ENCODE measurements at places on chromosomes 13 and 19.

- DNase-seq, result no peak
These were observed 4.8 kb downstream of the B3GLCT start for GRCh38 chr13:31204592-31204991.

DNA sequence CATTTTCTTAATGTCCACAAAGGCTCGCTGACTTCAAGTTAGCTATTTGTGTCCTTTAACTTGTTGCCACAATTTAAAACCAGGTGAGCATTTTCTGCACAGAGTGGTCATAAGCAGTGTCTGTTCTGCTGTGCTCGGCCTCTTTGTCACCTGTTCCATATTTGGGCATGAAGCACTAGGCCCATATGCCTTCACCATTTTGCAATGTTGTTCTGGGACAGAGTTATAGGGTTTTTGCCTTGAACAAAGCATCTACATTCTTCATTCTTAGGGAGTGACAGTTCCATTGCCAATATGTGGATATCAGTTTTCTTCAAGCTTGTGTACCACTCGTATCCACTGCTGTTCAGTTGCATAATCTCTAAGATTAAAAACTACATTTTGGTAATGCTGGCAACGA, 56.1 kb downstream of the LRCH1 start:
- no peak for DNase-seq

GRCh38 chr19:7267792-7268704, 26.2 kb downstream of the INSR start:
- DNase-seq, result no peak

GRCh38 chr13:41944229-41944628, 16.7 kb downstream of the VWA8 start:
- DNase-seq, result no peak

DNA sequence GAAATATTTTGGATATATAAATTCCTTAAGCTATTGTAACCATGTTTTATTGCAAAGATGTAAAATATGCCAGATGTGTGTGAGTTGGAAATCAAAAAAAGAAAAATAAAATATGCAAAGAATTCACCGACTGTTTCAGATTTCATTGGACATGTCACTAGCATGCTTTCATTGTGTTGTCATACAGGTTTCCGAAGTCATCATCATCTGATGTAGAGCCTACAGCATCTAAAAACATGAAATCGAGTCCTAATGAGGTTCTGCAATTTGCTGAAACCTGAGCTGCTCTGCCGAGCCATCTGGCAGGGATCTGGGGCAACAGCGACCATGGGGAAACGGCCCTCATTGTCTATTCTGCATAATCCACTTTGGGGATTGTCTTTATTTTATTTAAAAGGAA, 196.1 kb upstream of the MAB21L1 start:
- DNase-seq, result no peak

DNA sequence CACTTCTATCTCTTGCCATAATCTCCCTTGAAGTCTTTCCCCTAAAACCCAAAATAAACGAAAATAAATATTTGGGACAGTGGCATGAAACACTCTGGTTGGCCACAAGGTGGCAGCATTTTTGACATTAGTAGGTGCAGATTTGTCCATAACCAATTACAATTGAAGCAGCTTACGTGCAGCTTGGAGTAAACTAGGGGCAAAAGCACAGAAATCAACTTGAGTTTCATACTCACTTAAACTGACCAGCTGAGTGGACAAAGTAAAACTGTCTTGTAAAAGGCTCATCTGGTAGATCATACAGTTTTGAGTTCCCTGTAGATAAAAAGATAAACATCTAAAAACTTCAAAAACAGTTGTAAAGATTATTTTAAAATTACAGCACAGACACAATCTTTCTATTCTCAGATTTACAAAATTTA, 18.8 kb downstream of the PDCD5 start:
- peak; percentile 41 for DNase-seq

DNA sequence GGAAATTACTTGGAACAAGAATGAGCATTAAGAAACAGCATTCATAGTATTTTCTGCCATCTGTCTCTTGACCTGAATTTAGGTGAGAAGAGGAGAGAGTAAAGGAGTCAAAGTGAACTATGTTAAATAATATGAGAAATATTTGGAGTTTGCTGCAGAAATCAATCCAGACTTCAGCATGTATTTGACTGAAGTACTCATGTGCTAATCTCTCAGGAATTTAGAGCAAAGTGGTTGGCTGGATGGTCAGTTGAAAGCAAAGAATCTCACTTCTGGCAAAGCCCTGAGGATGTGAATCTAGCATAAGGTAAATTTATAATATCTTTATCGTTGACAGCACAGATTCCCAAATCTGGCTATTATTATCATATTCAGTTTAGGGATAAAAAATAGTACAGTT, 394.3 kb downstream of the PCDH17 start:
- no peak for DNase-seq

GRCh38 chr19:49573009-49573408, 7.3 kb downstream of the NOSIP start:
- no peak for DNase-seq

DNA sequence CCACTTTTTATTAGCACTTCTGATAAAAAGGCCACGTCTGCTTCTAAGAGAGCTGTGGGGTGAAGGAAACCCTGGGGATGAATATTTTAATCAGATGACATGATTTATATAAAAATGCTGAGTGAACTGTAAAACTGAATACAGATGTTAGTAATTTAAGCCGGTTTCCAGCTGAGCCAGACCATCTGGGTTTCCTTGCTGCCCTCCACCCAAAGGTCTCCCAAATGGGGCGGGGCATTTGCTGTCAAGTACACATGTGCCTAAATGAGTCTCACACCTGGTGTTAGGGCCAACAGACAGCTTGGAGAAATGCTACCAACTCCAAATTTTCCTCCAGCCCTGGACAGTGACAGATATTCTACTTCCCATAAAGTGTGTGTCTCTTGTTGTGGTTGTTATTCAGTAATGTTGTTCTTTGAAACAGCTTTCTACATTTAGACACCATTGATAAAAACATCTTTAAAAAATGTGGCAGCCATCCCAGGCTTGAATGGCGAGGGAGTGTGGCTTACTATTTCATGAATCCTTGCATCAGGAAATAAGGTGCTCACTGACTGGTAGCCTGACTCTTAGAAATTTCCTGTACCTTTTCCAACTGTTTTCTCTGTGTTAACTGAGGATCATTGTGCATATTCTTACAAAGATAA, 350.4 kb downstream of the MTUS2 start:
- DNase-seq, result no peak

DNA sequence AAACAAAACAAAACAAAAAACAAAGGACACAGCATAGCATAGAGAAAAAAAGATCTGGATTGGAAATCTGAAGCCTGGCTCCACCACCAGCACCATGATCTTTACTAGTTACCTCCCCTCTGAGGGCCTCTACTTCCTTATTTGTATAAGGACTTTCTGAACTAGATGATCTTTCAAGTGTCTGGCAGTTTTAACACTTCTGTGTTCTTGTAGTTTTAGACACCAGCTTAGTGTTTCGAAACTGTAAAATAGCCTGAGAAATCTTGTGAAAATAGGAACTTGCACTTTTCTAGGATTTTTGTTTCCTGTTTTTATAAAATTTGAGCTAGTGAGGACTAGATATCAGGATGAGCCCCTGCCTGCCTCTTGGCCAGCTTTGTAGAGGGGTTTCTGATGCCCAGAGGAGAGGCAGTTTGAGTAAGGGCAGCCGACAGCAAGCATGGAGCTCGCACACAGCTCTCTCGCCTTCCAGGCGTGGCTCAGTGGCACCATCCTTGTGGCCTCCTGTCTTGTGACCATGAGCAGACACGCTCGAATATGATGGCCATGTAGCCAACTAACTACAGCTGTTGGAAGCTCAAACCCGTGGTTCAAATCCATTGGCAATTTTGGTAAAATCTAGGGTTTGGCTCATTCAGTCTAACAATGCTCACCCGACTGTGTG, 319.0 kb downstream of the KCNRG start:
- DNase-seq, result no peak

GRCh38 chr13:100552755-100553154, 35.8 kb downstream of the GGACT start:
- DNase-seq, result no peak

DNA sequence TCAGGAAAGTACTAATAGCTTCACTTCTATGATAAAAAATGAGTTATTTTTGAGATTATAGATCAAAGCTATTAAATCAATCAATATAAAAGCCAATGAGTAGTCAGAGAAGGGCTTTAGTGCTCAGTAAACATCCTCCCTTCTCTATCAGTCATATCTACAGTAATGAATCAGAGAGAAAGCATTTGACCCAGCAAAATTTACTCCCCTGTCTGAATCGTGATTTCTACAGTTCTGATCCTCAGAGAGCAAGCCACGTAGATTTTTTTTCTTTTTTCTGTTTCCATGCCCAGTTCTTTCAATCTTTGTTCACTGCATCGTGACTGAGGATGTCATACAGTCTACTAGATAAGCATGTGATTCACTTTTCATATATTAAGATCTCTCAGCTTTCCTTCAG, 16.2 kb upstream of the MBNL2 start:
- DNase-seq, result no peak

DNA sequence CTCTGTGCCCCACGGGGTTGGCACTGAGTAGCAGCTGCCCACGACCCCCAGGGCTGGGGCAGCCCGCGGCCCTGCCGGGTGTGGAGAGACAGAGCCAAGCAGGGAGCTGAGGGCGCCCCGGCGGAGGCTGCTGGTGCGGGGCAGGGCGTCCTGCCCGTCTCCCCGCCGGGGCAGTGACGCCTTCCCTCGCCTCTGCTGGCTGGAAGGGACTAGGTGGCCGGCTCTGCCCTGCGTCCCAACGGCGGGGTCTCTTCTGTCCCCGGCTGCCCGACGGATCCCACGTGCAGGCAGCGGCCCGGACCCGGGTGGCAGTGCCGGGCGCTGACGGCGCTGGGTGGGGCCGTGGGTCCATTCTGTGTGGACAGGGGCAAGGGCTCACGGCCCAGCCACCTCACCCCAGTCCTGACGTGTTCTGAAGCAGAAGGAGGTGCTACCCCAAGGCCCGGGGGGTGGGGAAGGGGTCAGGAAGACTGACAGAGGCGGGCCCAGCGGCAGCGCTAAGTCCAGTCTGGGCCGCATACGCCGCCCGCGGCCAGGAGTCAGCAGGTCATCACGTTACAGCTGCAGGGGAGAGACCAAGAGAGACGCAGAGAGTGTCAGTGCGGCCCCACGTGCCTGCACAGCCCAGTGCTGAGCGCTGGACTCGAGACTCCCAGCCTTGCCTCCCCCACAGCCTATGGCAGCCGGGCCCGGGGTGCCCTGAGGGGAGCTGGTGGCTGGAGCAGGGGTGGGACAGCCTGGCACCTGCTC, 15.1 kb upstream of the PLPP2 start:
- no peak for DNase-seq

DNA sequence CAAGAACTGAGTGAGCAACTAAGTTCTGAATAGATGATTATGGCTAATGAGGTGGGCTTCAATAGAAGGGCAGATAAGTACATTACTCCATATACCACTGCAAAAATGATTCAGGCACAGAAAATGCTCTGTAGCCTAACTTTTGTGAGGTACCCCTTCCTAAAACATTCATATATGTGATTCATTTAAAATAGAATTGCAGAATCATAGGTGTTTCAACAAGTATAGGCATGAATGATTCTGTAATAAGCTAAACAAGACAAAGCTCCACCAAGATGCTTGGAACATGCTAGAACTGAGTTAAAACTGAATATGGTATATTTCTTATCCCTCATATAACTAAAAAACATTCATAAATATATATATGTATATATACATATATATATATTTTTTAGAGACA, 12.1 kb downstream of the KBTBD7 start:
- DNase-seq, result no peak

- no peak for DNase-seq
These were observed 7.4 kb downstream of the RUBCNL start for GRCh38 chr13:46379611-46380010.

- DNase-seq, result no peak
These were observed 13.2 kb upstream of the URI1 start for GRCh38 chr19:29928831-29929230.

GRCh38 chr13:81745391-81745790, 1404.5 kb upstream of the SPRY2 start:
- no peak for DNase-seq

DNA sequence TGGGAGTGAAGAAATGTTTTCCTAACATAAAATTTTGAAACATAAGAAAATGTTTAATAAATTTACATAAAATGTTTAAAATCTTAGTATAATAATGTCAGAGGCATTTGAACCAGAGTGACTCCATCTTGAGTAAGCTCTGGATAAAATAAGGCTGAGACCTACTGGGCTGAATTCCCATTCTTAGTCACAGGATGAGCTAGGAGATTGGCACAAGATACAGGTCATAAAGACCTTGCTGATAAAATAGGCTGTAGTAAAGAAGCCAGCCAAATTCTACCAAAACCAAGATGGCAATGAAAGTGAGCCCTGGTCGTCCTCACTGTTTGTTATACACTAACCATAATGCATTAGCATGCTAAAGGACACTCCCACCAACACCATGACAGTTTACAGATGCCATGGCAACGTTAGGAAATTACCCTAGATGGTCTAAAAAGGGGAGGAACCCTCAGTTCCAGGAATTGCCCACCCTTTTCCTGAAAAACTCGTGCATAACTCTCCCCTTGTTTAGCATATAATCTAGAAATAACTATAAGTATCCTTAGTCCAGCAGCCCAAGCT, 1184.0 kb downstream of the UQCRFS1 start:
- no peak for DNase-seq

GRCh38 chr13:77423296-77423695, 96.4 kb upstream of the MYCBP2 start:
- no peak for DNase-seq

DNA sequence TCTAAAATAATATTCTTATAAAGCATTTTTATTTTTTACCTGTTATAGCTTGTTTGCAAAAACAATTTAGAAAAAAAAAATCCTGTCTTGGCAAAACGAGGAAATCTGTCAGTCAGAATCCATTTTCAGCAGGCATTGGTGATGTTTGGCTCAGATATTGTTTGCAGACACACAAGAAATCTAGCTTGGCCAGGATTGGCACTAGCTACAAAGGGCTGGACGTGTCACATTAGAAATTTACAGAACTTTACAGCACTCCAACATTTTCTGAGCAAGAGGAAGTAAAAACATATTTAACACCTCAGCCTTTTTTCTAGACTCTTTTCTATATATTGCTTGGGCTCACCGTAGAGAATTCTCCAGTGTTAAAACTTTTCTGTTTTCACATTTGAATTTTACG, 9.9 kb downstream of the ZNF91 start:
- no peak for DNase-seq

- DNase-seq, result no peak
These were observed 11.8 kb downstream of the USPL1 start for GRCh38 chr13:30629527-30629926.

All from activated CD8-positive, alpha-beta memory T cell treated with anti-CD3 and anti-CD28 coated beads, Interleukin-2, amount 50 U/mL, for 4 hours (primary cell).